ENCODE measurements at places on chromosomes 2 and 18.

- no peak for DNase-seq
These were observed at the start of gene GREB1L for GRCh38 chr18:21242141-21242779. Gene GREB1L (plus strand): TSS chr18:21242232. CDS start chr18:21383519, 141,287 bp downstream.

GRCh38 chr2:132549935-132550670, 119.9 kb downstream of the LYPD1 start:
- DNase-seq: no peak

GRCh38 chr2:161146996-161147395, 13.2 kb upstream of the TANK start:
- no peak for DNase-seq

- DNase-seq: no peak
These were observed 35.7 kb downstream of the INHBB start for GRCh38 chr2:120381661-120382060.
